ENCODE measurements at places on chromosomes 5 and 9. TPM values are rescaled to one million over a fixed set of nuclear protein-coding genes. Genes with fewer than 3 reads are reported as not detected.

DNA sequence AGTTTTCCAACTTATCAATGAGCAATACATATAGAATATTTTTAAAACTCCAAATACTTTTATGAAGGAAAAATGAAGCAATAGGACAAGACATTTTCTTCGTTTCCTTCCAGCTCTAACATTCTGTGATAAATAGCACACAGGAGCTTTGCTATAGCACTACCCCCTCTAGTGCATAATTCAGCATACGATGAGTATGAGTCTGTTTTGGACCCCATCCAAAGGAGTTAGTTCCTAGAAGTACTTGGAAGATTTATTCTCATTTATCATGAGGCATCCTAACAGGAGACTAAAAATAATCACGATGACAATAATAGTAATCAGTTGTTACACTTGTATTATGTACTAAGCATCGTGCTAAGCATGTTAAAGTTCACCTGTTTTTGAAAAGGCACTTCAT lies 1061.3 kb upstream of the DMAC1 start:
- DNase-seq = no peak
- no peaks in the 10 kb centered on the region for H3K36me3 ChIP-seq
- H3K27ac ChIP-seq = no peak overlapping the region
- no peak overlapping the region for H3K4me3 ChIP-seq
- H3K27me3 ChIP-seq = no peaks in the 10 kb centered on the region

DNA sequence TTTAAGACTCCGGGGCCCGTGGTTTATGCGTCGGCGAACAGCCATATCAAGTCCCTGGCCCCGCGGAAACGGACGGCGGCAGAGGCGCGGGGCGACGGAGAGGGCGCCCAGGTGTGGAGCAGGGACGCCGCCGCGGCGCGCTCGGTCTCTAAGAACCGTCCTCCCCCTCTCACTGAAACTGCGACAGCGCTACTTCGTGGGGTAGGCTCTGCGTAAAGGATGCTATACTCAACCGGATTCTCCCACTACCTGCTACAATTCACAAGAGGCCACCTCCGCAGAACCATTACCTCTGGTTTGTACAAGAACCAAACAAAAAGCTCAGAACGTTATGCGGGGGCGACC lies 404 bp downstream of the MRNIP start:
- H3K27ac ChIP-seq = peak overlapping the region; percentile 87
- no peaks in the 10 kb centered on the region for H3K27me3 ChIP-seq
- H3K36me3 ChIP-seq = peaks cover 5% of the 10 kb centered on the region
- no peaks in the 10 kb centered on the region for H3K4me1 ChIP-seq

- H3K36me3 ChIP-seq = no peaks in the 10 kb centered on the region
- no peak overlapping the region for H3K4me3 ChIP-seq
- no peak overlapping the region for H3K27ac ChIP-seq
- 0 out of 2 replicates have a peak, but pooled peaks cover 3% of the 10 kb centered on the region for H3K4me1 ChIP-seq
These were observed 741 bp upstream of the NKX2-5 start for GRCh38 chr5:173235499-173236394.

GRCh38 chr5:136032564-136032963 lies 3.8 kb downstream of the TGFBI start:
- no peak overlapping the region for H3K4me3 ChIP-seq
- DNase-seq = no peak
- peaks cover 16% of the 10 kb centered on the region for H3K4me1 ChIP-seq
- H3K27me3 ChIP-seq = no peaks in the 10 kb centered on the region
- no peak overlapping the region for H3K27ac ChIP-seq

- H3K4me1 ChIP-seq = peaks cover 9% of the 10 kb centered on the region
- no peak for DNase-seq
- H3K36me3 ChIP-seq = no peaks in the 10 kb centered on the region
- peak overlapping the region; percentile 91 for H3K4me3 ChIP-seq
These were observed 475 bp downstream of the DDX31 start for GRCh38 chr9:132669319-132669697.

- H3K27me3 ChIP-seq = no peaks in the 10 kb centered on the region
- no peak for DNase-seq
- no peak overlapping the region for H3K27ac ChIP-seq
These were observed 2.8 kb upstream of the HMCN2 start for GRCh38 chr9:130262771-130263170.

DNA sequence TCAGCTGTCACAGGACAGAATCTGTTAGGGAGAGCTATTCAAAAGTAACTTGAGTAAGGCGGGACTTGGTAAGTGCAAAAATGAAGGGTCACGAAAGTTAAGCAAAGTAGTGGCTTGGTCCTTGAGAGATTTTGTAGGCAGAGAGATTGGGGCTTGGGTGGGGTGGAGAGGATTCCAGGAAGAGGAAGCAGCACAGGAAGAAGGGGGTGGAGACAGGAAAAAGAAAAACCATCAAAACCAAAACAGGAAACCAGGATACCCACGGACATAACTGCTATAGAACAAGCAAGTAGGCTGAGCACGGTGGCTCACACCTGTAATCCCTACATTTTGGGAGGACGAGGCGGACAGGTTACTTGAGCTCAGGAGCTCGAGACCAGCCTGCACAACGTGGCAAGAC lies 3.7 kb downstream of the ROPN1L start:
- H3K4me1 ChIP-seq = 0 out of 2 replicates have a peak, but pooled peaks cover 3% of the 10 kb centered on the region
- no peak overlapping the region for H3K27ac ChIP-seq
- no peak overlapping the region for H3K4me3 ChIP-seq
- no peaks in the 10 kb centered on the region for H3K36me3 ChIP-seq
- DNase-seq = no peak
- no peaks in the 10 kb centered on the region for H3K27me3 ChIP-seq

GRCh38 chr9:82367929-82368328 lies 379.4 kb downstream of the SPATA31D1 start:
- H3K27me3 ChIP-seq = no peaks in the 10 kb centered on the region
- H3K27ac ChIP-seq = no peak overlapping the region
- H3K4me3 ChIP-seq = no peak overlapping the region
- no peaks in the 10 kb centered on the region for H3K4me1 ChIP-seq
- DNase-seq = no peak
- H3K36me3 ChIP-seq = no peaks in the 10 kb centered on the region

DNA sequence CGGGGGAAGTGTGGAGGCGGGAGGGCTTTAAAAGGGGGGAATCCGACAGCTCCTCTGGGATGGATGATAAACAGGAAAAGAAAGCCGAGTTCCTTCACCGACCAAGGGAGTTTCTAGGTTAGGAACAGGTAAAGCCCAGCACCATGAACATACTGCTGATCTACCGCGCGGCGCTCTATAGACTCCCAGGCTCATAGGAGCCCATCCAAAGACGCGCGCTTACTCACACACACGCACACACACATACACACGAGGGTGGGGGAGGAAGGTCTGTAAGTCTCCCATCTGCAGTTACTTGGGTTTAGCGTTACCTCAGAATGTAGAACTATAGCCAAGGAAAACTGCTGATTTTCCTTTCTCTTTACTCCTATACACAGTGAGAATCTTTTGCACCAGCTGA lies 2.6 kb upstream of the GABRB2 start:
- no peak overlapping the region for H3K27ac ChIP-seq
- 0 out of 2 replicates have a peak, but pooled peaks cover 4% of the 10 kb centered on the region for H3K4me1 ChIP-seq
- H3K27me3 ChIP-seq = peaks cover 4% of the 10 kb centered on the region
- DNase-seq = no peak

GRCh38 chr9:133374612-133375115 lies 1.2 kb downstream of the SURF4 start:
- DNase-seq = no peak
- peak overlapping the region; percentile 58 for H3K4me3 ChIP-seq
- no peaks in the 10 kb centered on the region for H3K27me3 ChIP-seq
- H3K36me3 ChIP-seq = peaks cover 5% of the 10 kb centered on the region
- peaks cover 6% of the 10 kb centered on the region for H3K4me1 ChIP-seq

DNA sequence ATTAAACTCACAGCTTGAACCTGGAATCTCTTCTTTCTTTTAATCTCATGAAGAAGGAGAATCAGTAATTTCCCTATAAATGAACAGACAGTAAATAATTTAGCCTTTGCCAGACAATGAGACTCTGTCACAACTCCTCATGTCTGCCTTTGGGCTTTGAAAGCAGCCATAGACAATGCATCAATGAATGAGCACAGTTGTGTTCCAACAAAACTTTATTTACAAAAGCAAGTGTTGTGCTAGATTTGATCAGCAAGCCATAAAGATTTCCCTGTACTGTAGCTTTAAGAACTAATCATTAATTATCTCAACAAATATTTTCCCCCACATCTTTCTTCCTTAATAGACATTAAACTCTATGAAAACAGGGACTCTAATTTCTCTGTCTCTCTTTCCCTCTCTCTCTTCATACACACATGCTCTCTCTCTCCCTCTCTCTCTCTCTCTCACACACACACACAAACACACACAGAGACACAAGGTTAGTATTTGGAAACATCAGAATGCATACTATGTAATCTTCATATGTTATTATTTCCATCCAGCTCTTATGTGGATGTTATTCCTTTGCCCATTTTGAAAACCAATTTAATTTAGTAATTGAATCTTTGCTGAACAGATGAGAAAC lies 1209.8 kb upstream of the CDH6 start:
- no peaks in the 10 kb centered on the region for H3K27me3 ChIP-seq
- no peak overlapping the region for H3K4me3 ChIP-seq

DNA sequence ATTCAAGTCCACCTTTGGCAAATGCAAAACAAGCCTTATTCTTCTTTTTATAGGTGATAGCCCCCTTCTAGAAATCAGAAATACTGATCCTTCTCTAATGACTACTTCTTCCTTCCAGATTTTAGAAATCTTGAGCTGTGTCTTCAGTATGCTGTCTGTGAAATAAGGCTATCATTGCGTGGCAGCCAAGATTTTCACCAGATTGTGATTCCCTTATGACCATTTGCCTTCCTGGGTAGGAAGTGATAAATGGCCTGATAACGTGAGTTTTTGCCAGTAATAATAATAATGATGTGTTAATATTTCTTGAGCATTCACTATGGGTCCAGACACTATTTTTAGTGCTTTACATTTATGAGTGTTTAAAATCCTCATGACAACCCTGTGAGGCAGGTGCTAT lies 80.9 kb downstream of the PIP5K1B start:
- no peak overlapping the region for H3K4me3 ChIP-seq
- H3K27ac ChIP-seq = no peak overlapping the region
- H3K27me3 ChIP-seq = no peaks in the 10 kb centered on the region
- no peak for DNase-seq

DNA sequence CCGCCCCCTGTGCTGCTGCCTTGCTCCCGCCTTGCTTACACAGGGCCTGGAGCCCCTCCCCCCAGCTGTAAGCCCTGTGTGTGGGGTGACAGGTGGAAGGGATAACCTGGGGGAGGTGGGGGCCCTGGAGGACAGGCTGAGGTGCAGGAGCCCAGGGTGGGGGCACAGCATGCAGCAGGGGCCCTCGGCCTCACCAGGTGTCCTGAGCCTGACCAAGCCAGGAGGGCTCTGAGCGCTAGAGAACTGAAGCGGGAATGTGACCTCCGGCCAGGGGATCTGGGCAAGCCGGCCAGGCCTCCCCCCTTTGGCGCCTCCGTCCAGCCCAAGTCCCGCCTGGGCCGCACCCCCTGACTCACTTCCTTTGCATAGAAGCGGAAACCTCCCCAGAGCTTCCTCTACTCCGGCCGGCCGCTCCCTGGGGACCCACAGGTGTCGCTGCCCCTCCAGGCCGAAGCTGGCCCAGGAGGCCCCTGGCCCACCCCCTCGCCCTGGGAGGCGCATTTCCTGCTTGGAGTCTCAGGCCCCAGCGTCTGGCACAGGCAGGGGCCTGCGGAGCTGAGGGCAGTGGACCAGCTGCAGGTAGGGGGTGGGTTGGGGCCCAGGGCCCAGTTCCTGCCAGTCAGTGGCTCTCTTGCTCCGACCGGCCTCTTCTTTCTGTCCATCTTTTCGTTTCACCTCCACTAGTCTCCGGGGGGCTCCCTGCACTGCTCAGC lies at the start of gene TOR4A:
TOR4A (plus strand) TSS at position 398 of the 713 bp plus-strand sequence. CDS start 964 bp downstream, outside the sequence.
- no peaks in the 10 kb centered on the region for H3K27me3 ChIP-seq
- H3K4me1 ChIP-seq = no peaks in the 10 kb centered on the region
- H3K27ac ChIP-seq = peak within 1 kb of the TSS; percentile 44
- no peak within 1 kb of the TSS for H3K4me3 ChIP-seq

- H3K36me3 ChIP-seq = no peaks in the 10 kb centered on the region
- no peaks in the 10 kb centered on the region for H3K4me1 ChIP-seq
- no peak overlapping the region for H3K27ac ChIP-seq
- no peak for DNase-seq
- no peak overlapping the region for H3K4me3 ChIP-seq
These were observed 16.3 kb downstream of the FSTL4 start for GRCh38 chr5:133596049-133596448.

DNA sequence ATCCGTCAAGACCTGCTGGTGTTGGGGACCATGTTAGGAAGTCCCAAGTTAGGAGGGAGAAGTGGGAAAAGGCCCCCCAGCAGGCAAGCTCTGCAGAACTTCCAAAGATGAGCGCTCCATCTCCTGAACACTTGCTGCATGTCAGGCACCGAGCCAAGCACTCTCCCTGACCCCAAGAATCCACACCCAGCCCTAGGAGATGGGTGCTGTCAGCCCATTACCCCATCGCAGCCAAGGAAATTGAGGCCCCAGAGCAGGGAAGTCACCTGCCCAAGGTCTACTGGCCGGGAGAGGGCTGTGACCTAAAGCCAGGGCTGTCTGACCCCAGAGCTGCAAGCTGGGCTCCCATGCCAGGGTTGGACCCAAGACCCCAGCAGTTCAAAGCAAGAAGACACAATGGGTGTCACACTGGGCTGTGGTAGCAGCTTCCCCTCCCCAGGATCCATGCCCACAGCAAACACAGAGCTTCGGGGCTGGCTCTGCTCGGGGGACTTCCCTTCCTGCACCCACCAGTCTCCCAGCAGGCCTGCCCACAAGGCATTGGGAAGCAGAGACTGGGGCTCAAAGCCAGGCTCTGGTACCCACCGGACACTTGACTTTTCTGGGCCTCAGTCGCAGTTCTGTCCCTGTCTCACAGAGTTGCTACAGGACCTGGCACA lies 13.5 kb downstream of the EEIG1 start:
- H3K27me3 ChIP-seq = no peaks in the 10 kb centered on the region
- no peak for DNase-seq
- peaks cover 37% of the 10 kb centered on the region for H3K4me1 ChIP-seq
- H3K4me3 ChIP-seq = no peak overlapping the region
- H3K27ac ChIP-seq = no peak overlapping the region

- peaks cover 9% of the 10 kb centered on the region for H3K36me3 ChIP-seq
- H3K4me3 ChIP-seq = no peak overlapping the region
- H3K27me3 ChIP-seq = no peaks in the 10 kb centered on the region
- H3K4me1 ChIP-seq = peaks cover 18% of the 10 kb centered on the region
- no peak for DNase-seq
These were observed 4.3 kb downstream of the MGAT4B start for GRCh38 chr5:179802207-179802883.

- H3K27ac ChIP-seq = no peak overlapping the region
- no peak for DNase-seq
- H3K4me1 ChIP-seq = no peaks in the 10 kb centered on the region
- no peak overlapping the region for H3K4me3 ChIP-seq
- H3K36me3 ChIP-seq = peaks cover 4% of the 10 kb centered on the region
- H3K27me3 ChIP-seq = no peaks in the 10 kb centered on the region
These were observed 163.7 kb downstream of the MAN2A1 start for GRCh38 chr5:109853377-109853776.

- no peak overlapping the region for H3K4me3 ChIP-seq
- H3K27me3 ChIP-seq = no peaks in the 10 kb centered on the region
- H3K36me3 ChIP-seq = no peaks in the 10 kb centered on the region
- no peak overlapping the region for H3K27ac ChIP-seq
- DNase-seq = no peak
These were observed 1.9 kb upstream of the PAEP start for GRCh38 chr9:135559606-135560005.

CCDC187 gene
- 0.09 TPM for total RNA-seq

S1PR3 gene
- 1.00 TPM for total RNA-seq

HNRNPK gene
- 476 TPM for total RNA-seq

UNC13B gene
- 20.8 TPM for total RNA-seq

NME5 gene
- not detected for total RNA-seq

GDA gene
- 3.1 TPM for total RNA-seq

KLHL3 gene
- 3.5 TPM for total RNA-seq

PTCH1 gene
- 25.9 TPM for total RNA-seq

ADGRD2 gene
- total RNA-seq = not detected

TTC16 gene
- not detected for total RNA-seq

TMEM252 gene
- not detected for total RNA-seq

TAF1L gene
- total RNA-seq = not detected

PGM5 gene
- total RNA-seq = 4.2 TPM

Data from Caco-2 (cell line).